ENCODE measurements at places on chromosomes 12 and 14.

GRCh38 chr14:104993306-104993705 is 7.7 kb downstream of the CLBA1 start:
- DNase-seq = no peak

GRCh38 chr12:80778005-80778541 is 61.4 kb downstream of the MYF5 start:
- peak; percentile 75 for DNase-seq

DNA sequence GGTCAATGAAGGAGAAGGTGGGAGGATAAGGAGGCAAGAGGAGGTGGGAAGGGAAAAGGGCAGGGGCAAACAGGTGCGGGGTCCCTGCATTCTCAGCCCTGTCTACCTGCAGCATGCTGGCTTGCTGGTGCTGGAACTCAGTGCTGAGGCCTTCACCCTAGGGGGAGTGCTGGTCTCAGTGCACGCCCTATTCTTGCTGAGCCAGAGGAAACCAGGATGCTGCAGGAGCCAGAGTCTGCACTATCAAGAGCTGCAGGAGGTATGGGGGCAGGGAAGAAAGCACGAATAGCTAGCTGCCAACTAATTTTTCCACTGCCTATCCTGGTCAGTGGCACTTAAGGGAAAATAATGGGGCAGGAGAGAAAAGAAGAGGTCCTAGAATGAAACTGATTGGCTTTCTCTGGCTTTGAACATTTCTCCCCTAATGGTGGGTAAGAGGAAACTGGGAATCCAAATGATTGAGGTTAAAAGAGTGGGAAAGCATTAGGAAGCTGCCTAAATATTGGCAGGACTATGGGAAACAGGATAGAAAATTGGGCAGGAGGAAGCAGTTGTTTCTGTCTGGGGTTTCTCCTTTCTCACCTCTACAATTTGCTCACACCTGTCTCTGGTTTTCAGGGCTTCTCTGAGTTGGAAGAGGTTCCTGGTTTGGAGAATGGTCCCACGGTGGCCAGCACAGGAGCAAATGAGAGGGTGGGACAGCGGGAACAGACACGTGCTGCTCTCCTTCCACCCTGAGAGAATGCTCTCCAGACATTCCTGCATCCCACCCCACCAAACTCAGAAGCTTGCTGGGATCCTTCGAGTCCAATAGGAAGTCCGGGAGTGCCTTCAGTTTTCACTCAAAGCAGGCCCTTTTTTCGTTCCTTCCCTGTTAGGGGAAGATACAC is 1.9 kb downstream of the TMEM253 start:
- DNase-seq = no peak

DNA sequence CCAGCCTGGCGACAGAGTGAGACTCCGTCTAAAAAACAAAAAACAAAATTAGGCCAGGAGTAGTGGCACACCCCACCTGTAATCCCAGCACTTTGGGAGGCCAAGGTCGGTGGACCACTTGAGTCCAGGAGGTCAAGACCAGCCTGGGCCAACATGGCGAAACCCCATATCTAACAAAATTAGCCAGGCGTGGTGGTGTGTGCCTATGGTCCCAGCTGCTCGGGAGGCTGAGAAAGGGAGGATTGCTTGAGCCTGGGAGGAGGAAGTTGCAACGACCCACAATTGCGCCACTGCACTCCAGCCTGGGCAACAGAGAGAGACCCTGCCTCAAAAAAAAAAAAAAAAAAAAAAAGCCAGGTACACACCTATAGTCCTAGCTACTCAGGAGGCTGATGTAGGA is 37.0 kb downstream of the KDM2B start:
- DNase-seq = no peak

GRCh38 chr14:52329678-52330369 is 15.7 kb downstream of the PTGER2 start:
- no peak for DNase-seq

DNA sequence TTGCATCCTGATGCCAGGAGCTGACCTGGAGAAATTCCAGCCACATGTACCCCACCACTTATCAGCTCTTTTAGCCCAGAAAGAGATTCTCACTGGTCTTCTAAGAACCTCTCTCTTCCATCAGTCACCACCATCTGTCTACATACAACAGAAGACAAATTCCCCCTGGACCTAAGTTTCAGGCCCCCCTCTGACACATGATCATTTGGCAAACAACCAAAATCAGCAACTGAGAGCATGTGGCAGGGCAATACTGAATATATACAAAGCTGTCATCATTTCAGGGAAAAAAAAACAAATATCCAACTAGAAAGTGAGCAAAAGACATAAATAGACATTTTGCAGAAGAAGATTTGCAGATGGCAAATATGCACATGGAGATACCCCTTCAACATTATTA is 180.2 kb downstream of the FOXN3 start:
- no peak for DNase-seq

DNA sequence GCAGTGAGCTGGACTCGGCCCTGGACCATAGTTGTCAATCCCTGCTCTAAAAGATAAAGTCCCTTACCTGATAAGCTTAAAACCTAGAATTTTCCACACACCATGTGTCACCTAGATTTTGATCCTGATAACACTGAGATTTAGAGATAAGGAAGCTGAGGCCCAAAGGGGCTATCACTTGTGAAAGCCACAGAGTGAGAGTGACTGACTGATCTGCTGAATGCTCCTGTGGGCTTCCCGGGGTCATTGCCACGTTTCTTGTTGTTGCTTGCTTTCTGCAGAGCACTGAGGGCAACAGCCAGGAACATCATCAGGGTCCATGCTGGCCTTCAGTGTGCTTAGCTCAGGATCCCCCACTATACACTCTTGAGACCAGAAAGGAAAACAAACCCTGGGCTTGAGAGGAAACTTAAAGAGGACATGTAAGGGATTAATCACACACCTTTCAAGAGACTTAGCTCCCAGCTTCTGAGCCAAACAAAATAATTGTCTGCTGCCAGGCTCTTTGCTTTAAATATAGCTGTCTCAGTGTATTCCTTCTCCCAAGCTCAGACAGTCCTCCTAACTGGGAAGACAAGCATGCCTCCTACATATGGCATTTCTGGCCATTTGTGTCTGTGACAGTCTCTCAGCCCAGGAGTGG is 82.6 kb upstream of the ARHGAP5 start:
- no peak for DNase-seq

DNA sequence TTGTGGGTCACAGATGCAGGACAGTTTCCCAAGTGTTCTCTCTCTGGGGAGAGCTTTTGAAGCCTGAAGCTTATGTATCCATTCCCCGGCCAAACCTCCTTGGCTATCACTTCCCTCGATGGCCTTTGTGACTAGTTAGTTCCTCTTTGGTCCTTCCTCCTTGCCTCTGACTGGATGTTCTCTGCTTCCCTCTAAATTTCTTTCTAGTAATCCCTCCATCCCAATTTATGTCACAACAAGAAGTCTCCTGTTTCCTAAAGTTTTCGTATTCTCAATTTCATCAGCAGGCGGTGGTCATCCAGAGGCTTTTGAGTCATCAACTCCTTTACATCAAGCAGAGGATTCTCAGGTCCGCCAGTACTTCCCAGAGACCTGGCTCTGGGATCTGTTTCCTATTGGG is 27.5 kb downstream of the A2ML1 start:
- DNase-seq = no peak

GRCh38 chr14:35399083-35399937 is 5.2 kb downstream of the NFKBIA start:
- no peak for DNase-seq

All from AG20443 (cell line).